ENCODE measurements at places on chromosomes 2 and 18.

DNA sequence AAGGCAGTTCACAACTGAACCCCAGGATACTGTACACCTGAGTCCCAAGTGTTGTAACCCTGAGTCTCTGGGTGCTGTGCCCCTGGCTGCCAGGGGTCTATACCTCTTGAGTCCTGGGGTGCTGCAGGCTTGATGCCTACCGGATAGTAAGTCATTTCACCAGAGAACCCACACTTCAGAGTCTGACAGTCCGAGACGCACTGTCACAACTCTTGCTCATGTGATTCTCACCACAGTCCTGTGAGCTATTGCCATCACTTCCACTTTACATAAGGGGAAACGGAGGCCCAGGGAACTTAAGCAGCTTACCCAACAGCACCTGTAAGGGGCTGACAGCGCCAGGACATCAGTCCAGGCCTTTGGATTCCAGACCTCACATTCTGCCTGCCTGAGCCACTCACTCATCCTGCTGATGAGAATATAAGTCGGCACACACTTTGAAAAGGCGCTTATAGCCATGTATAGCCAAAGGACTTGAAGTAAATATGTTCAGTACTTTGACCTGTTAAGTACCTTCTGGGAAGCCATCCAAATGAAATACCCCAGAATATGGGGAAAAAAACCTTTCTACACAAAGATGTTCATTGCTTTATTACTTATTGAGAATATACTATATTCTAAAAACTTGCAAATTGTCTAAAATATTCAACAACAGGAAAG lies 180.7 kb upstream of the ID2 start:
- no peak for DNase-seq

- no peak for DNase-seq
Measured at GRCh38 chr18:50819027-50819727, 639 bp downstream of the MRO start.

DNA sequence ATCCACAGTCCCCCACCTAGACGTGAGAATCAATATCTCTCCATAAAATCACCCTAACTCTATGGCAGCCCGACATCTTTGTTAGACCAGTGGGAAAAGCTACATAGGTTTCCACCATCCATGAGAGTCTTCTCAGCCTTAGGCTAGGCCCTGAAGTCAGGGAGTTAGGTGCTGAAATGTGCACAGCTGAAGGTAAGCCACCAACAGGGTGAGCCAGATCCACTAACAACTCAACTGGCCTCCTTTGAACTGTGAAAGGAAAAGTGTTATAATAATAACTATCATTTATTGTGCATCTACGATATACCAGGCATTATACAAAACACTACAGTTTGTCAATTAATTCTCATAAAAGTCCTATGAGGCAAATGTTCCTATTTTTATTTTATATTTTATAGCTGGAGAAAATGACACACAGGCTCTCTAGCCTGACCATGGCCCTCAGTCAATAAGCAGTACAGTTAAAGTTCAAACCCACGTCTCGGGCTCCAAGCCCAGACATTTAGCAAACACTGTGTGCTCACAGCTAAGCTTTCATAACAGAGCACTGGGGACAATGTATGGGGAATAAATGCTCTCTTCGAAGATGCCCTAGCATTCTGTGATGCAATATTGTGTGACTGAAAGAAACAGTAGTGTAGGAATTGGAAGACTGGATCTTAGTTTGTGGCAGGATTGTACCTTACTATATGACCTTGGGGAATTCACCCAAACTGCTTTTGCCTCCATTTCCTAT lies 11.2 kb upstream of the CYP27C1 start:
- DNase-seq = no peak

- DNase-seq = no peak
Measured at GRCh38 chr2:224951723-224952481, 90.4 kb downstream of the DOCK10 start.

DNA sequence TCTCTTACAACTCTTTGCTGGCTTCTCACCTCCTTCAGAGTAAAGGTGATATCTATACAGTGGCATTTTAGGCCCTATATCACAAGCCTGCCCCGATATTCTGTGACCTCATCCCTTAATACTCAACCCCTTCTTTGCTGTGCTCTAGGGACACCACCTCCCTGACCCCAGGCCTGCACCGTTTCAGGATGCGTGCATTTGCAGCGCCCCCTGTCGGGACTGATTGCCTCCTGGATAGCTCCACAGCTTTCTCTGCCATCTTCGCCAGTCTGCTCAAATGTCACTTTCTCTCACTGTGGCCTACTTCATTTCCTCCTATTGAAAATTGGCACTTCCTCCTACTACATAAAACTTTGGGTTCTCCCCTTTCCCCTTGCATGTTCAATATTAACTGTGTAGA lies 289.6 kb downstream of the SOCS6 start:
- DNase-seq = no peak

Data from CD4-positive, alpha-beta T cell treated with Interleukin-17A for 1 hour (primary cell).